Brain (organoid and tissue), 16 donors: ENCODE measurements at places on chromosomes 4 and X. TPM values are rescaled to one million over a fixed set of nuclear protein-coding genes. Genes with fewer than 3 reads are reported as not detected.

Gene RS1
- not detected for polyA plus RNA-seq

Gene KIF4A
- 20.3 TPM for polyA plus RNA-seq

Gene FMR1NB
- not detected for polyA plus RNA-seq

- no peak for DNase-seq
Observed at GRCh38 chr4:95610061-95610569, 61.3 kb upstream of the UNC5C start.

DNA sequence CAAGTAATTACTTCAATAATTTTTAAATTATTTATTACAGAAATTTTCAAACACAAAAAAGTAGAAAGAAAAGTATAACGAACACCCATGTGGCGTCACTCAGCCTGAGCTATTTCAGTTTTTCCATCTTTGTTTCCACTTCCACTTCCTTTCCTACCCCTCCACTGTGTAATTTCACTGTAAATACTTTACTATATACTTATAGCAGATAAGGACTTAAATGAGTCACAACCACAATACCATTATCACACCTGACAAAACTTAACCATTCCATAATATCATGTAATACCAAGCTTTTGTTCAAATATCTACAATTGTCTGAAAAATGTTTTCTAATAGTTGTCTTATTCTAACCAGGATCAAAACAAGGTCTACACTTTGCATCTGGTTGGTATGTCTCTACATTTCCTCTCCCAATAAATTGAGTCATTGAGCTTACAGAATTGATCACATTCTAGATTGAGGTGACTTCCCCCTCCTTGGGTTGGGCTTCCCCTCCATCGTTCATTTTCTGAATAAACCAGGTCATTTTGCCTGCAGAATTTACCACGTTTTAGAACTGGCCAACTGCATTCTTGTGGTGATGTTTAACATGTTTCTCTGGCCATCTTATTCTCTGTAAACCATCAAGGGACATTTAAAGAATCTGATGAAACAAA lies 48.7 kb downstream of the ATP10D start:
- no peak for DNase-seq

- no peak for DNase-seq
Observed at GRCh38 chr4:173319696-173320095, 14.5 kb downstream of the HMGB2 start.

DNA sequence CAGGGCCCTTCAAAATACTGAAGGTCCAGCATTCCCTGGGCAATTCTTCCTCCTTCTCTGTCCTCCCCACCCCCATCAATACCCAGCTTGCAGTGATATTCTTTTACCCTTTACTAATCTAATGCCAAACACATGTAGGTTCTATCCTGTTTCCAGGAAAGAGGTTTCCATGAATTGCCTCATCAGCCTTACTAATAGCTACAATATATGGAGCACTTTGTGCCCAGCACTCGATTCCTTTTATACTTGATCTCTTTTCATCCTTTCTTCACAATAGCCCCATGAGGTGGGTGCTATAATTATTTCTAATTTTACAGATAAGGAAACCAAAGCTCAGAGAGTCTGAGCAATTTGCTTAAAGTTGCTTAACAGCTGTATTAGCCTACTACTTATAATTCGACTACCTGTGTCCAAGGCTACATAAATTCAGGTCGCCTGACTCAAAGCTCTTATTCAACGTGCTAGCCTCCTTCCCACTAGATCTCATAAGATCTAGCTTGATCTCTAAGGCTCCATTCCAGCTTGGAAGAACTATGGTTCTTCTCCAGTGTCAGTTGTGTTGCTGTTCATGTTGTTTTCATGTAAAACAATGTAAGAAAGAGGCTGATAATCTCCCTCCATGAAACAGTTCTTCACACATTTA lies 229.6 kb upstream of the PGRMC2 start:
- DNase-seq, result no peak

GRCh38 chrX:153394612-153395011 lies 6.5 kb downstream of the PNMA6E start:
- DNase-seq, result no peak
